ENCODE measurements at places on chromosomes 13 and 19. TPM values are rescaled to one million over a fixed set of nuclear protein-coding genes. Genes with fewer than 3 reads are reported as not detected.

Gene PLIN5
- polyA plus RNA-seq: 2.4 TPM

Gene LILRB1
- 11.7 TPM for polyA plus RNA-seq

Gene KLK10
- 0.69 TPM for polyA plus RNA-seq

Gene KIR2DL1
- polyA plus RNA-seq: not detected

- H3K4me3 ChIP-seq: no peak overlapping the region
- no peaks in the 10 kb centered on the region for H3K36me3 ChIP-seq
- H3K4me1 ChIP-seq: peaks cover 82% of the 10 kb centered on the region
- H3K27ac ChIP-seq: peak overlapping the region; percentile 82
Observed at GRCh38 chr19:5968431-5969373, 9.2 kb downstream of the RANBP3 start.

DNA sequence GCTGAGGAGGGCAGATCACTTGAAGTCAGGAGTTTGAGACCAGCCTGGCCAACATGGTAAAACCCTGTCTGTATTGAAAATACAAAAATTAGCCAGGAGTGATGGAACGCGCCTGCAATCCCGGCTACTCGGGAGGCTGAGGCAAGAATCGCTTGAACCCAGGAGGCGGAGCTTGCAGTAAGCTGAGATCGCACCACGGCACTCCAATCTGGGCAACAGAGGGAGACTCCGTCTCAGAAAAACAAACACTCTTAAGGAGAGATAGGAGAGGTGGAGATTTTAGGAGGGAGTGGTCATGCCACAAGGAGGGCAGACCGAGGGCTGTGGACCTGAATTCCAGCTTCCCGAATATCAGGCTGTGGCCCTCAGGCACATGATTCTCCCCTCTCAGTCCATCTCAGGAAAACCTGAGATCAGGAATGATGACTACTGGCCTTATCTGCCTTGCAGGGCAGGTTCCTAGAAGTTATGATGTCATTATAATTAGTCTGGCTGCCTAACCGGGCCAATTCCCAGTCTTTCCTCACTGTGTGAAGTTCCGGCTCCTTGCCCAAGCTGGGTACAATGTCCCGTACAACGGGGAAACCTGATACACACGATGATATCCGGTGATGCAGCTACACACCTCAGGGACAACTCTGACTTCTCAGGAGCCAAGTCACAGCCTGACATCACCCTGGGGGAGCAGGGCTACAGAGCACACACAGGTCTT is 2.5 kb downstream of the SLC35E1 start:
- DNase-seq: no peak
- H3K4me1 ChIP-seq: peaks cover 42% of the 10 kb centered on the region
- no peaks in the 10 kb centered on the region for H3K27me3 ChIP-seq
- H3K36me3 ChIP-seq: peaks cover 17% of the 10 kb centered on the region

DNA sequence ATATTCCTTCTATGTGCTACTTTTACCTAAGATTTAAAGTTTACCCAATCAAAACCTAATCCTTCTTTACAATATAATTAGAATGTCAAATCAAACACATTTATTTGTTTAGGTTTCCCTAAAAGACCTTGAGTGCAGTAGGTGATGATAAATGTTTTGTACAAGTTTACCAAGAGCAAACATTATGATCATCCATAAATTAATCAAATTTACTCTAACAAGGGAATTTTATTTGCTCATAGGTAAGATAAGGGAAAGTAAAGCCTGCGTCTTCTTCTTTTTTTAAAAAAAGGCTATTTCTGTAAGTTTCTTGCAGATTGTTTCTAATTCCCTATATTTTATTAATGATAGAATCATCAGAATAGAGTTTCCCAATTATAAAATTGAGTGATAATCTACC is 48.0 kb upstream of the PCDH17 start:
- H3K36me3 ChIP-seq: no peaks in the 10 kb centered on the region
- no peaks in the 10 kb centered on the region for H3K4me1 ChIP-seq
- no peaks in the 10 kb centered on the region for H3K27me3 ChIP-seq
- H3K27ac ChIP-seq: no peak overlapping the region
- no peak overlapping the region for H3K4me3 ChIP-seq
- no peak for DNase-seq

DNA sequence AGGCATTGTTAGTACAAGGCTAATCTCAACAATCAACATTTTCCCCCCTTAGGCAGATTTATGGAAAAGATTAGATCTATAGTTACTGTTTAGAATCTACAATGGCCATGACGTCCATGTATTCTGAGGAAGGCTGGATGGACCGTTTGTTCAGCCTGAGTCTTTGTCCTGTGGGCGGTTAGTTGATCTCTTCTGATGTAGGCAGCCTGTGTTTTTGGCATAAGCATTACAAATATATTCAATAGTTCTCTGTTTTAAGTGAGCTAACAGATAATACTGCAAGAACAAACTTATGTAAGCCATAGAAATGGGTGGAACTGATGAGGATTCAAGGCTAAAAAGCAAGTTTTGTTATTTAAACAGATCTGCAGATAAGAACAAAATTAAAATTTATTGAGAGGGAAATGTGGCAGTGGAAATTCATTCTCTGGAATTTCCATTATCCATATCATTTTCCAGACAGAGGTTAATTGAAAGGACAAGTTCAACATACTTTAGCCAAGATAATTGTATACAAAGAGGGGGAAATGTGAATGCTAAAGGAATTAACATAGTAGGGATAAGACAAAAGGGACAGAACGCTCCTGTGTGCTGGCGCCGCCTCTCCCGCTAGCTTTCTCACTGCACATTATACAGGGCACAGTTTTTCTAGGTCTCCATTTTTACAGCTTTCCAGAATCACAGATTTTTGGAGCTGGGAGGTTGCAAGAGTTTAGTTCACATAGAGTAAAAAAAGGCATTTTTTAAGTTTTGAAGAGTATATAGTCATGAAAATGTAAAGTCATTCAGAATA is 48.6 kb downstream of the FAM124A start:
- no peaks in the 10 kb centered on the region for H3K27me3 ChIP-seq
- no peak for DNase-seq
- H3K27ac ChIP-seq: peak overlapping the region; percentile 58
- H3K4me3 ChIP-seq: no peak overlapping the region
- no peaks in the 10 kb centered on the region for H3K36me3 ChIP-seq

DNA sequence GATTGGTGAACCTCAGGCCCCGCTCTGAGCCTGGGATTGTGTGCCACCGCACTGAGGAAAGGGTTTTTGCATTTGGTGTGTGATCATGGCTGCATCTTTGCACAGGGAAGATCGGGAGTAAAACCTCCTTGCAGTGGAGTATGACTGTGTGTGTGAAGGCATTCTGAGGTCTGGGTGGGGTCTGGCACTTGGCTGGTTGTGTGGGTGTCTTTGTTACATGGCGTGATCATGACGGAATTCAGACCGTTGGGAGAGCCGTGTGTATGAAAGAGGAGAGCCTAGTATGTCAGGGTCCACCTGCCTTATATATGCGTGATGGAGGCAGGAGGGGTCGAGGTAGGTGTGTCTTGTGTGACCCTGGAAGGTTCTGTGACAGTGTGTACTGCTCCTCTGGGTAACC is 740 bp upstream of the BEST2 start:
- peaks cover 27% of the 10 kb centered on the region for H3K27me3 ChIP-seq

DNA sequence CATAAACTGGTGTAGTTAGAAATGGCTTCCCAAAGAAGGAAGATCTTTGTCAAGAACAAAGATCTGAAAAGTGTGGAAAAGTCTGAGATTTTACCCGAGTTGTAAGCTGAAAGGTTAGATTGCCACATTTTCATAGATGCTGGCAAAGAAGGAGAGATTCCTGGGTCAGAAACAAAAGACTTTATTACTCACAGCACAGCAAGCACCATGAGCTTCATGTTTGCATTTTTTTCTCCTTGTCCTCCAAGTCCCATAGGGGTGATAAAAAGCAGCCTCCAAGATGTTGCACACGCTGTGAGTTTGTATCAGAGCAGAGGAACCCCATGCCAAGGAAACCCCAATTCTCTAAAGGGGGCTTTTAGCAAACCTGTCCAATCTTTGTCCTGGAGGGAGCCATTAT is 29.3 kb downstream of the MZT1 start:
- no peaks in the 10 kb centered on the region for H3K4me1 ChIP-seq
- H3K36me3 ChIP-seq: no peaks in the 10 kb centered on the region
- no peak overlapping the region for H3K4me3 ChIP-seq
- no peaks in the 10 kb centered on the region for H3K27me3 ChIP-seq

All from sigmoid colon (tissue), 7 donors.